ENCODE measurements at places on chromosomes 7 and 10.

- no peak for DNase-seq
Observed at GRCh38 chr10:17805330-17805729, 3.8 kb upstream of the MRC1 start.

DNA sequence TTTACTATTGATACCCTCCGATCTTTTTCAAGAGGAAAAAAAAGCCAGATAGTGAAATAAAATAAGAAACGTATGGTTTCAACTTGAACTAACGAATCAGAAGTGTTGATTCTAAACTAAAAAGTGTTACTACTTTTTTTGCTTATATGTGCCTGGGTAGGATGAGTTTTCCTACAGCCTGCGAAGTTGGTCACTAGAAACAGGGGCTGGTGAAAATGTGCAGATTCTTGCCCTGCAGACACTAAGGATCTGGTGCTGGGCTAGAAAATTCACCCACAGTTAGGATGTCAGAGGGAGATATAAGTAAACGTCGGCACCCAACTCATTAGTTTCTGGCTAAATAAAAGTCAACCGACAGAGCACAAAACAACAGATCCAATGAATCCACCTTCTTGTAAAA is 298.7 kb upstream of the NFE2L3 start:
- no peak for DNase-seq

- DNase-seq: no peak
Observed at GRCh38 chr7:30710669-30711068, 28.4 kb upstream of the CRHR2 start.

- DNase-seq: no peak
Observed at GRCh38 chr7:106064771-106065574, 47.1 kb downstream of the SYPL1 start.

GRCh38 chr10:113709221-113709838 is 29.6 kb downstream of the CASP7 start:
- DNase-seq: no peak

- no peak for DNase-seq
Observed at GRCh38 chr10:35574924-35575352, 30.2 kb upstream of the GJD4 start.

DNA sequence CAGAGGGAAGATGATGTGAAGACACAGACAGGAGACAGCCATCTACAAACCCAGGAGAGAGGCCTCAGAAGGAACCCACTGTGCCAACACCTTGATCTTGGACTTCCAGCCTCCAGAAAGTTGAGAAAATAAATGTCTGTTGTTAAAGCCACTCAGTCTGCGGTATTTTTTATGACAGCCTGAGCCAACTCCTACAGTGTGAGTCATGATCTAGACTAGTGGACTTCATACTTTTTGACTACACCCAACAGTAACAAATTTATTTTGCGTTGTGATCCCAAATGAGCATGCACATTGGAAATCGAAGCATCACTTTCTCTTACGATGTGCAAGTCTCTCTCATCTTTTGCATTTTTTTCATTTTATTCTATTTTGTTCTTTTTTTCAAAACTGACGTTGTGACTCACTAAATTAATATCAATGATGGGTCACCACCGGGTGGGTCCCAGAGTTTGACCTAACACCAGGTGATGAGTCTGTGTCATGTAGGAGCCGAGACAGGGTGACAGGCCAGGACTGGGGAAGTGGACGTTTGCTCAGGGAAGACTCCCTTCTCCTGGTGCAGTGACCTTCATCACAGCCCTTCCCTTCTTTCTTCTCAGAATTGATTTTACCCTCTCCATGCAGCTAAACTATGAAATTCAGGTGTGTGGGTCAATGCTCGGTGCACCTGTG is 28.9 kb downstream of the PHYH start:
- no peak for DNase-seq

GRCh38 chr10:112628951-112629609 is 182.1 kb downstream of the VTI1A start:
- DNase-seq: no peak

DNA sequence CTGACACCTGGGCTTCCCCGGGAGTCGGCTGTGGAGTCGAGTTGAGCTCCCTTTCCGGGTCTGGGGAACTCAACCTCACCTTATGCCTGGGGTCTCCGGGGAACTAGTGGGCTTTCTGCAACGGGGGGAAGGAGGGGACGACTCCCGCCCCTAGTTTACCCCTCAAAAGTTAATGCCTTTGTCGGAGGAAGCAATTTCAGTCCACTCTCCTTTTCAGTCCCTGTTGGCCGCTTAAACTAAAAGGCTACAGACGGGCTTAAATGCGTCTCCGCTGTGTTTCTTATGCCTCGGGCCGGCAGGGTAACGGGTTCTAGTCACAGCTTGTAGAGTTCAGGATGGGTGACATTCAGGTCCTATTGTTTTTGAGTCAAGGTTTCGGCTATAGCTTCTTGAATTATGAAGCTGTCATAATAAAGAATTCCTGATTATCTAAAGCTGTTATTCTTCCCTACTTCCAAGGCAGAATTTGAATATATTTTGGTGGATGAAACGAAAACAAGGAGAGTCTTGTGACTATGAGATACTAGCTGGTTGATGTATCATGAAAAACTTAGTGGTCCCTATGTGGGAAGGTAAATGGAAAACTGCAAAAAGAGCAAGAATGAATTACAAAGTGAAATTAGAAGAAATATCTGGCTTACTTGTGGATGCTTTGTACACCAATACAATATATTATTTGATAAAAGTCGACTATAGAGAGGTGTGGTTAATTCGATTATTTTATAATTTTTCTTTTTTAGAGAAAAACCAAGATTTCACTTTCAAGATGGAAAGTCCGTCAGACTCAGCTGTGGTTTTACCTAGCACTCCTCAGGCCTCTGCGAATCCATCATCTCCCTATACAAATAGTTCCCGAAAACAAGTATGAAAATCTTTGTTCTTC is 495 bp downstream of the SFR1 start:
- no peak for DNase-seq

DNA sequence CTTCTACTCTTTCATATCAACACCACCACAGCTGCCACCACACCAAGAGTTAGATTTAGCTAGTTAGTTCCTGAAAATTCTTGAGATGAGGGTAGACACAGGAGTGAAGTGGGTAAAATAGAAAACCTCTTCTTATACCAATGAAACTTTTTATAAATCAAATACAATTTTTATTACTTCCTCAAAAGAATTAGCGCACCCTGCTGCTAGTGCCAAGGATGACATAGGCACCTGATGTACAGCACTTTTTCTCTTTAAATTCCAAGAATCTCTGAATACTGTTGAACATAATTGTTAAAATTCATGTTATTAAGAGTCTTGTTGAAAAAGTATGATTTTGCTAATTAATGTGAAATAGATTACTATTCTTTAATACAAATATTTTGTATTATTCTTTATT is 11.4 kb downstream of the ZWINT start:
- DNase-seq: no peak

GRCh38 chr10:78166261-78166660 is 132.6 kb downstream of the RPS24 start:
- no peak for DNase-seq

DNA sequence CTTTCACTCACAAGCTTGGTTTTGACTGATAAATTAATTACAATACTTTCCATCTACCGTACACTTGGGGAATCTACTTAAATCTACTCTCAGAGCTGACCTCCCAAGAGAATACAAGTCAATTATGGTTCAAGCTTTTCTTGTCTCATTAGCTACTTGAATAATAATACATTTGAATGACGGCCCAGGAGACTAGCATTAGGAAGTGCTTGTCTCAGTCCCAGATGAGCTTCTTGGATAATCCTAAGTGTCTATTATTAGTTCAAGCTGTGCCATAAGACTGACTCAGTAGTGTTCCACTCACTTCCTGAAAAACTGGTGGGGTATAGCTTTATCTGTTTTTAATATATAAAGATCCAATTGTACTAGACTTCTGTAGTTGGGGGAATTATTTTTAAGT is 100.2 kb downstream of the GNAT3 start:
- no peak for DNase-seq
